ENCODE measurements at places on chromosomes 6 and 20. TPM values are rescaled to one million over a fixed set of nuclear protein-coding genes. Genes with fewer than 3 reads are reported as not detected.
A peak's percentile ranks its signal among the peaks of the same experiment; 100 is the strongest.

The BPIFB2 gene
- total RNA-seq, result not detected

The SLC17A1 gene
- total RNA-seq, result not detected

The MRAP2 gene
- total RNA-seq, result not detected

The PEDS1 gene
- 29.4 TPM for total RNA-seq

The ENPP5 gene
- 4.7 TPM for total RNA-seq

The ZNF334 gene
- total RNA-seq, result 2.4 TPM

The NHLRC1 gene
- total RNA-seq, result 0.98 TPM

The SMLR1 gene
- total RNA-seq, result not detected

The OVOL2 gene
- not detected for total RNA-seq

The CLPSL2 gene
- total RNA-seq, result not detected

The LHFPL5 gene
- not detected for total RNA-seq

The PPP1R14C gene
- total RNA-seq, result 62.3 TPM

The FABP7 gene
- not detected for total RNA-seq

The MRPS18A gene
- 45.0 TPM for total RNA-seq

DNA sequence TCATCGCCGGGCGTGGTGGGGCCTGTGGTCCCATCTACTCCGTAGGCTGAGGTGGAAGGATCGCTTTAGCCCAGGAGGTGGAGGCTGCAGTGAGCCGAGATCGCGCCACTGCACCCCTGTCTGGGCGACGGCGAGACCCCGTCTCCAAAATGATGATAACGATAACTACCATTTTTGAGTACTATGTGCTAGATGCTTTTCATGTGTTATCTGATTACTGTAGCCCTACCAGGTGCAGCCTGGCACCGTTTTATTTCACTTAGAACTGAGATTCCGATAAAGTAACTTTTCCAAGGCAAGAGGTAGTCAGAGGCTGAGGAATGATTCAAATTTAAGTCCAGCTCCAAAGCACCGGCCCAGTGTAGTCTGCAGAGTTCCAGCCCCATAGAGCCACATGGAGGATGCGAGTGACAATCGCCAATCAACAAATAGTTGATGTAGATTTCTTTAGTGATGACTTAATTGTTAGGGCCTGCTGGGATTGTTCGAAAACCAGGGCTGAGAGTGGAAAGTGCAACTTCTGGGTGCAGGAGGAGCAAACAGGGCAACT is 727 bp downstream of the ERMARD start:
- DNase-seq, result no peak

DNA sequence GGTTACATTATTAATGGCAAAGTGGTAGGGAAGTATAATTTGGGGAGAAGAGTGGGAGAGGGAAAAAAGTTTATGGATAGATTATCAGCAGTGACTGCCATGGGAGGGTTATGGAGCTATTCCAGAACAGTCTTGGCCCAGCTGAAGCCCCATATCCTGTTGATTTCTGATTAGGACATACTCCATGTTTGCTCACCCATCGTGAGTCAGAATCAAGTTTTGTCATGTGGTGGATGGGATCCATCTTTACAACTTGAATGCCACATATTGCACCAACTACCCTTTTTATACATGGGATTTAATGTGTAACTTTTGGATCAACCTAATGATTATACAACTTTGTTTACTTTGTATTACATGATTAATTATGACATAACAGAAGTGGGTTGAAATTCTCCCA is 217.0 kb downstream of the HAO1 start:
- DNase-seq, result no peak

DNA sequence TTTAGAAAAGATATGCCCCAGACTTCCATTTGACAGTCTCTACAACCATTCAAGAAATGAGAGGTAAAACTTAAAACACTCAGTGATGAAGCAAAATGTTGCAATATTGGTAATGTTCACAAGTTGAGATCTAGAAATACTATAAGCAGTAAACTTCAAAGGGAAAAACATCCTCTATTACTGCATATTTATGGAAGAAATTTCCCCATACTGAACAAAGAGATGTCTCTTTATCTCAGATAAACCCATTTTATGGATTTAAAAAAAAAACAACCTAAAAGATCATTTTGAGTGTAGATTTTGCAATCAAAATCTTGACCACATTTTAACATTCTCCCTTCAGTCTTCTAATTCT is 177.8 kb upstream of the TAB2 start:
- DNase-seq, result no peak

GRCh38 chr6:399785-400534 is 8.4 kb downstream of the IRF4 start:
- no peak for DNase-seq

DNA sequence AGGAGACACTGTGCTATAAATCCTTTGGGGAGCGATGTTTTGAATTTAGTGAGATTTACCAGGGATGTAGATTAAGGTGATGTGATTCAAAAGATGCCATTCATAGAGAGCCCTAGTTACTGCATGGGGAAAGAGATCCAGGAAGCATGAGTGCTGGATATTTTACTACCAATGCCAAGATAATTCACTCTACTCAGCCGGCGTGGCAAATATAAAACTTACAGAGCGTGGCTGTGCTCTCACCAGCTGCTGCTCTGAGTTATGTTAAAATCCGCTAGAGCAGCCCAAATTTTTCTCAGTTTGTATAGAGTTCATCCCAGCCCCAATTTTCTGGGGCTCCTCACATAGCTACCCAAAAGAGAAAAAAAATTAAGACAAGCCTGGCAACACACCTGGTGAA is 48.6 kb downstream of the BFSP1 start:
- no peak for DNase-seq

GRCh38 chr6:47648031-47648430 is 50.3 kb upstream of the ADGRF4 start:
- DNase-seq, result no peak

- DNase-seq, result peak; percentile 83
These were observed 67.2 kb upstream of the TBC1D7 start for GRCh38 chr6:13395272-13396237.

DNA sequence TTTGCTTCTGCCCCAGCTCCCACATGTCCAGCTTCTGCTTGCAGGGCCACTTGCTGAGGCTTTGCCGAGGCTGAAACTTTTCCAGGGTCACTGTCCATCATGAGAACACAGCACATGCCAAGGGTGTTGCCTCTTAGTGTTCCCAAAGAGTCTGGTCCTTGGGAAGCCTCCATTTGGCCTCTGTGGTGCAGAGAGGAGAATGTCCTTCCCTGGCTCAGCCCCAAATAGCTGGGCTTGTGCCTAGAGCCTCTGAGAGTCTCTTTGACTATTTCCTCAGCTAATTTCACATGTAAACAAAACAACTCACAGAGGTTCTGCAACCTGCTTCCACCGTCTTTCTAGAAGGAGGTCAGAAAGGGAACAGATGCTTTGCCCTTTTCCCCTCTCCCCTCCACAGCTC is 40.4 kb upstream of the RAB23 start:
- DNase-seq, result peak; percentile 46

DNA sequence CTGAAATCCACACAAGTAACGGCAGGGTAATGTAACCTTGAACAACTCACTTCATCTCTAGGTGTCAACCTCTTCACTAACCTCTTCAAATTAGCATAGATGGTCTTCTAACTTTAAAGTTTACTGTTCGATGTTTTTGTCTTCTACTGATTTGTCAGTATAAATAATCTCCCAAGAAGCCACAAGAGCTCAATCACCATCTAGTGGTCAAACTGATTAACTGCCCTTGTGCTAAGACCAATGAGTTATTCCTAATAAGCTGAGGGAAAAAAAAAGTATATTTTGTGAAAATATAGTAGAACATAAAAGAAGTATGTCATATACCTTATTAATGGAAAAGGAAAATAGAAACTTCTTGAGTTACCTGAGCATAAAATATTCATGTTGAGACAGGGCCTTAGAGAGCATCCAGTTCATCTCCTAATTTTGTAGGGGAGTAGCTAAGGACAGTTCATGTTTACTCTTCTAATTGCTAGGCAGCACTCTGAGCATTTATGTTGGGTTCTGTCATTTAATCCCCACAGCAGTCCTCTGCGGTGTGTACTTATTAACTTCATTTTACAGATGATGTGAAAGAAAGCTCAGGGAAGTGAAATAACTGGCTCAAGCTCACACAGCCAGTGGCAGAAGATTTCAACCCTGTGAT is 317.1 kb downstream of the ESR1 start:
- DNase-seq, result no peak

DNA sequence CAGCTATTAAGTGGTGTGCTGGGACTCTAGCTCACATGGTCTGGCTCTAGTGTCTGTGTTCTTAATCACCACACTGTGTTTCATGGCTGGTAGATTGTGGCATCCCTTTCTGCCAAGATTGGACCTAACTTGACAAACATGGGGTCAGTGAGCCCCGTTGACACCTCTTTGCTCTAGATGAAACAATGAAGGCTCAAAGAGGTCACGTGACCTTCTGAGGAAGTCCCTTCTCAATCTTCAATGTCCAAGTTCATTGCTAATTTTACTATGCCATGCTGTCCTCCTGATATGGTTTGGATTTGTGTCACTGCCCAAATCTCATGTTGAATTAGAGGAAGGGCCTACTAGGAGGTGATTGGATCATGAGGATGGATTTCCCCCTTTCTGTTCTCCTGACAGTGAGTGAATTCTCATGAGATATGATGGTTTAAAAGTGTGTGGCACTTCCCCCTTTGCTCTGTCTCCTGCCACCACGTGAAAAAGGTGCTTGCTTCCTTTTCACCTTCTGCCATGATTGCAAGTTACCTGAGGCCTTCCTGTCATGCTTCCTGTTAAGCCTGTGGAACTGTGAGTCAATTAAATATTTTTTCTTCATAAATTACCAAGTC is 177.8 kb upstream of the MYLIP start:
- DNase-seq, result no peak

- no peak for DNase-seq
These were observed 17.9 kb upstream of the NELFCD start for GRCh38 chr20:58963060-58963584.

DNA sequence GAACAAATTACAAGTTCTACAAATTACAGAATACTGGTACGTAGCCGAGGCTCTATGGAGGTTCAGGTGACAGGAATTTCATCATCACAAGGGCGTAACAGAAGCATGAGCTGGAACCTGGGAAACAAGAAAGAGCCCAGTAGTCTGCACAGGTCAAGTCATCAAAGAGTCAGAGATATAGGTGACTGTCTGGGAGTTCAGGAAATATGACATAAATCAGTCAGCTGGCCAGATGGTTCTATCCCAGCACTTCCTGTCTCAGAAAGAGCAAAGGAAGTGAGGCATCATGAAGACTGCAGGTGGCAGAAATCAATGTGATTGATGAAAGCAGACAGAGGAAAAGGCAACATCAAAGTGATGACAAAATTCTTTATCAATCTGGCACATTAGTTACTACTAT is 23.3 kb downstream of the MYCT1 start:
- DNase-seq, result no peak

DNA sequence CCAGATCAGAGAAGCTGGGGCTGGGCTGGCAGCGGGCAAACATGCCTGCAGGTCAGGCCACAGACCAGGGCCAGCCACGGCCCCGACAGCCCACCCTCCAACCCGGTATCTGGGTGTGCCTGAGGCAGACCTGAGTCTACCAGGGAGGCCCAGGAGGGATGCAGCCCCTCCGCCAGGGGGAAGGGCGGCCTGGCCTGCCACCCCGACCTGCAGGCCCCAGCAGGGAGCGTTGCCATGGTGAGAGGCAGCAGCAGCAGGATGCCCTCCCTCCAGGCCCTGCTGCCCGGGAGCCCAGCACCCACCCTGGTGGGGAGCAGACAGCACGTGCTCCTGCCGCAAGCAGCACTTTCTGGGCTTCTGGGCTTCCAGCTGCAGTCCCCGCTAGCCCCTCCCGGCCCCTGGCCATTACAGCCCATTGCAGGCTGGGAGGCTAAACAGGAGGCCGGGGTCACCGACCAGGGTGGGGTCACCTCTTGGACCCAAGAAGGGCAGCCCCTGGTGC is 3.8 kb upstream of the EEF1A2 start:
- DNase-seq, result peak; percentile 17

GRCh38 chr6:131733376-131734016 is 22.7 kb upstream of the CTAGE9 start:
- peak; percentile 48 for DNase-seq

- no peak for DNase-seq
These were observed 158.6 kb upstream of the TNFAIP3 start for GRCh38 chr6:137708481-137708880.

Measured in heart left ventricle (tissue), 16 donors.